ENCODE measurements at places on chromosomes 7 and 10. TPM values are rescaled to one million over a fixed set of nuclear protein-coding genes. Genes with fewer than 3 reads are reported as not detected.
A peak's percentile ranks its signal among the peaks of the same experiment; 100 is the strongest.

Gene GNGT1
- total RNA-seq = not detected

Gene DGKI
- total RNA-seq = 2.2 TPM

Gene ZNF488
- not detected for total RNA-seq

Gene AKR1C1
- 0.12 TPM for total RNA-seq

Gene DPY19L1
- 16.0 TPM for total RNA-seq

Gene NUTM2E
- 0.28 TPM for total RNA-seq

Gene CXCL12
- not detected for total RNA-seq

GRCh38 chr7:20219446-20220292, 2.5 kb upstream of the MACC1 start:
- DNase-seq = peak; percentile 51
- no peaks in the 10 kb centered on the region for H3K27me3 ChIP-seq
- H3K4me3 ChIP-seq = no peak overlapping the region
- peak overlapping the region; percentile 30 for H3K27ac ChIP-seq

- H3K36me3 ChIP-seq = peaks cover 10% of the 10 kb centered on the region
- no peak overlapping the region for H3K27ac ChIP-seq
- DNase-seq = no peak
- peaks cover 40% of the 10 kb centered on the region for H3K27me3 ChIP-seq
- H3K4me3 ChIP-seq = no peak overlapping the region
- H3K4me1 ChIP-seq = peaks cover 50% of the 10 kb centered on the region
Observed at GRCh38 chr7:21947056-21947455, 1.4 kb upstream of the CDCA7L start.

DNA sequence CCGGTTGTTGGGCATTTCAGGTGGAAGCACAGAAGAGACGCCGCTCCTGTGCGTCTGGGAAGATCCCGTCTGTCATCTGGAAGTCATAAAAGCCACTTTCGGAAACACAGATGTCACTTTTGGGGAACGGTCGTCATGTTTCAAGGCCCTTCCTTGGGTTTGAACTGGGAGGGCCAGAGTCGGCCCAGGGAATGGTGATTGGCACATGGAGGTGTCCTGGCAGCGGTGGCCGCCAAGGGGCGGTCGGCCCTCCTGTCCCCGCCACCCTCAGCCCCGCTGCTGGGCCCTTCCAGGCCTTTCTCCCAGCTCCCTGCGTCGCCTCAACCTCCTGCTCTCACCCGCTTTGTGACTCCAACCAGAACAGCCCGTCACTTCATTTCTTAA, 115.2 kb upstream of the SFMBT2 start:
- H3K27me3 ChIP-seq = peaks cover 31% of the 10 kb centered on the region
- H3K4me1 ChIP-seq = peaks cover 33% of the 10 kb centered on the region
- H3K27ac ChIP-seq = no peak overlapping the region
- peaks cover 1% of the 10 kb centered on the region for H3K36me3 ChIP-seq

DNA sequence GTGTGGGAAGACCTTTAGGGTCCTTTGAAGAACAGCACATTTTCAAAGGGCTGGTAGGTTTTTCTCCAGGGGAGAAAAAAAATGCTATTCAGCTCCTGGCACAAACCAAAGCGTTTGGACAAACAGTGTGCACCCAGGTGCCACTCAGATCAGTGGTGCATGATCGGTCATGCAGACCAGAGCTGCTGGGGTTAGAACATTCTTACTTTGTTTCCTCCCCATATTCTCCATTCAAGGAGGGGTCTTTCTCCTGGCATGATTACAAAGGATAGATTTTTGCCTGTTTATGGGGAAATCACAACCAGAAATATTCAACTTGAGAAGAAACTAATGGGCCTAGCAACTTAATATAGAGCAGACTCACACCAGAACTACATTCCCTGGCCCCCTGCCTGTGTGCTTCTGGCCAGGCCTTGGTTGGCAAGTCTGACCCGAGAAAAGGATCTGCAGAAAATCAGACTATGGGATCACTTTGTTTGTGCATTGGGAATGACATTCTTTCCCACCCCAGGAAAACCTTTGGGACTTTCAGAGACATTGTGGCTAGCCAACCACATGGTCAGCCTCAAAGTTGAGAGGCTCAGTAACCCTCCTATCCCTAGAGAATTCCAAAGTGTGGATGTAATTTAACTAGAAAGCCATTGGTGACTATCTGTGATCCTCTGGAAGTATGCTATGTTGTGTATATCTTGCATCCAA, 82.3 kb upstream of the FGL2 start:
- no peak overlapping the region for H3K4me3 ChIP-seq
- H3K36me3 ChIP-seq = peaks cover 4% of the 10 kb centered on the region
- no peaks in the 10 kb centered on the region for H3K4me1 ChIP-seq

GRCh38 chr10:113441220-113441619, 111.6 kb upstream of the HABP2 start:
- no peaks in the 10 kb centered on the region for H3K36me3 ChIP-seq
- H3K27ac ChIP-seq = no peak overlapping the region
- no peak overlapping the region for H3K4me3 ChIP-seq

- no peaks in the 10 kb centered on the region for H3K36me3 ChIP-seq
- no peak overlapping the region for H3K27ac ChIP-seq
- no peak overlapping the region for H3K4me3 ChIP-seq
- H3K4me1 ChIP-seq = no peaks in the 10 kb centered on the region
Observed at GRCh38 chr7:81690251-81690650, 79.6 kb downstream of the HGF start.

DNA sequence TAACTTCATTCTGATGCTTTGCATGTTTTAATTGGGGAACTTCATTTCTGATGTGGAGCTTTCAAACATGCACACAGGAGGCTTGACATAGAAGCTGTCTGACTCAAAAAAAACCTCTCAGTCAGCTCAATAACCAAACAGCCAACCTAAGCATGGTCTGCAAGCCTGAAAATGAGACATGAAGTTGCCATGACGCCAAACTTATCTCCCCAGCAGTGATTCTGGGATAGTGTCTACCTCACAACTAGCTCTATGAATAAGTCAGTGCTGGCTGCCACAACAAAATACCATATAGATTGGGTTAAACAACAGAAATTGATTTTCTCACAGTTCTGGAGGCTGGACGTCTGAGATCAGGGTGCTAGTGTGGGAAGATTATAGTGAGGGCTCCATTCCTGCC, 244.2 kb downstream of the CCDC3 start:
- no peaks in the 10 kb centered on the region for H3K4me1 ChIP-seq
- no peak for DNase-seq
- H3K27ac ChIP-seq = no peak overlapping the region
- H3K36me3 ChIP-seq = peaks cover 2% of the 10 kb centered on the region
- no peak overlapping the region for H3K4me3 ChIP-seq
- H3K27me3 ChIP-seq = no peaks in the 10 kb centered on the region

DNA sequence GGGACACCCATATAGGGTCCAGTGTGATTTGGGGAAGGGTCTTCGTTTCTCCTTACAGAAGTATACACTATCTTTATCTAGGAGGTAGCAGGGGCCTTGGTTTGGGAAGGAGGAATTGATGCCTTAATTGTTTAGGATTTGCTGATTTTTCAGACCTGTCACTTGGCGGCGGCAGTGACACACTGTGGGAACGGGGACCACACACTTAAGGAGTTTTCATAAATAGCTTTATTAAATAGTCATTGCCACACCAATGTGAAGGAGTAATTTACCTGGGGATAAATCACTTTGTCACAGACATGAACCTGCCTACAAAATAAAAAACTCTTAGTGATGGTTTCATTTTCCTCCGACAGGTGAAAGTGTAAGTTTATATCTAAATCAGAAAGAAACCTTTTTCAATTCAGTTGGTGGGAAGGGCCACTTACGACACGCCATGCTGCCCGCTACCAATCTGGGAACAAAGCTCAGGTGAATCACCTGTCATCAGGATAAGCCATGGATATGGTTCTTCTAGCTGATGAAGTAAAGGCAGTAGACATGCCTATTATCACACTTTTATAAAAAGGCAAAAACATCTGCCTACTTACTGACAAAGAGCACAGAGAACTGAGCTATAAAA, 12.3 kb upstream of the ENO4 start:
- peaks cover 13% of the 10 kb centered on the region for H3K27me3 ChIP-seq
- no peaks in the 10 kb centered on the region for H3K36me3 ChIP-seq
- no peak for DNase-seq
- no peaks in the 10 kb centered on the region for H3K4me1 ChIP-seq
- no peak overlapping the region for H3K27ac ChIP-seq

Measured in activated CD8-positive, alpha-beta memory T cell treated with anti-CD3 and anti-CD28 coated beads, Interleukin-2, amount 10 ng/mL, durations not matched to agents 7 days and 5 days (primary cell).